ENCODE measurements at places on chromosomes 12 and 14.

GRCh38 chr12:111274777-111275176 is 94.1 kb downstream of the PHETA1 start:
- DNase-seq, result no peak

GRCh38 chr14:94042433-94043091 is 16.4 kb downstream of the OTUB2 start:
- no peak for DNase-seq

GRCh38 chr12:125892276-125892675 is 827.0 kb downstream of the AACS start:
- DNase-seq, result no peak

DNA sequence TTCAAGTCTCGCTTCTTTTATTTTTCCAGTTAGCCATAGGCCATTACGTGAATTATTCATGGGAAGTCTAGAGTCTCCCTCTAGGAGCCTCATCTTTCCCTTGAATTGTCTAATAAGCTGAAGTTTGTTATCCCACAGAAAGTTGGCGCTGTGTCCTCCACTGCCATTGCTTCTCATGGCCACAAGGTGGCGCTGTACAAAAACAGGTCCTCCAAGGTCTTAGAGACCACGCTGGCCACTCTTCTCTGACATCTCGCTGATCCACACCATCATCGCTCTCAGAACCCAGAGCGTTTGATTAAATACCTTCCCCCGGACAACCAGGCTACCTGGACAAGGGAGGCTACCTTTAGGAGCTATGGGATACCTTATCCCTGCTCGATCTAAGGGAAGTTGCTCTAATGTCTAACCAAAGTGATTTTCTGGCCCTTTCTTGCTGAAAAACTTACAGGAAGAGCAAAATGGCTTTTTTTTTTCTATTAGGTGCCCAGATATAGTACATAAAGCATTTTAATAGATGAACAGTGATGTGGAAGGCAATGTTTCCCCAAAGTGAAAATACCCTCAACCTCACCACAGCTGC is 110.0 kb downstream of the CCDC60 start:
- DNase-seq, result peak; percentile 13

- DNase-seq, result no peak
Observed at GRCh38 chr12:25556153-25556552, 3.1 kb upstream of the LMNTD1 start.

DNA sequence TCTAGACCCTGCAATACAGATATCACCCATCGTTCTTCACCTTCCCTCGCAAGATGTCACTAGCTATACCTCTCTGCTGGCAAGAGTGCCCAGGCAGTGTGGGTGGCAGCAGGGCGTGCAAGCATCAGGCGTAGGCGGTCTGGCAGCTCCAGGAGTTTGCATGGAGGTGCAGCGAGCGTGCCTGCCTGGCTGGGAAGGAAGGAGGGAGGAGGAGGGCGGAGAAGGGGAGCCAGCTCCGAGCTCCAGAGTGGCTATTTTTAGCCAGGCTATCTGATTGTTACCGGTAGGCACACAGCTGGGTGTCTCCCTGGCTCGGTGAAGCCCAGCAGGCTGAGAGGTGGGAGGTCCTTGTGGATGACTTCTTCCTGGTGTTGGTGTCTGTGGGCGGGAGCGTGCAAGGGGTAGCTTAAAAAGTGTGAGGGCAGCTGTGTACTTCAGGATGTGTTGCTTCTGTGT is 6.2 kb downstream of the FOXJ2 start:
- DNase-seq, result no peak

- DNase-seq, result no peak
Observed at GRCh38 chr12:125744201-125744600, 679.0 kb downstream of the AACS start.

- DNase-seq, result no peak
Observed at GRCh38 chr14:51701951-51702350, 50.2 kb downstream of the FRMD6 start.

GRCh38 chr14:77186911-77187648 is 5.5 kb downstream of the TMEM63C start:
- DNase-seq, result no peak

- no peak for DNase-seq
Observed at GRCh38 chr14:64688811-64689281, 15.4 kb upstream of the PLEKHG3 start.

DNA sequence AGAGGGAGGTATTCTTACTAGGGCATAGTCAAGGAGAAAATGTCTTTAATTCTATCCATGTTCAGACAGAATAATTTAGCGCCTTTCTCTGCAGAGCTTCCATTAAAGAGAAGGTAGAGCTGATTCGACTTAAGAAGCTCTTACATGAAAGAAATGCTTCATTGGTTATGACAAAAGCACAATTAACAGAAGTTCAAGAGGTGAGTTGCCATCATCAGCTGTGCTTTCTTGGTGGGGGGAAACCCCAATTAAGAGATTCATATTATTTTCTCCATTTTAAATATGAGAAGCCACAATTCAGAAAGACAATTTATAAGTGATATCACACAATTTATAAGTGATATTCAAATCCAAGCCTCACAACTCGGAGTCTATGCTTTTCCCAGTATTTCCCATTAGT is 27.8 kb downstream of the RPGRIP1 start:
- no peak for DNase-seq

- DNase-seq, result no peak
Observed at GRCh38 chr12:12528361-12529270, 34.0 kb downstream of the DUSP16 start.

DNA sequence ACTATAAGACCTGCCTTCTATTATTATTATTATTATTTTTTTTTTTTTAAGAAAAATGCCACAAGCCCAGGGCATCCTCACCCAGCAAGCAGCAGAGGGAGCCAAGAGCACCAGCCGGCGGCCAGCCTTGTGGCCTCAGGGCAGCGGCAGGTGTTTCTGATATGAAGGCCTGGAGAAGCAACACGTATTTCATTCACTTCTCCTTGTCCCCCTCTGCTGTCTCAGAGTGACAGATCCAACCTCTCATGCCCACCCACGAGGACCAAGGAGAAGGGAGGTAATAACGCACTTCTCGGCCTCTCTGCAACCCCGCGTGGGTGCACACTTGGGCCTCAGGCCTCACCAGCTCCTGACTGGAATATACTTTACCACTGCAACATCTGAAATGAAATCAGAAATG is 25.4 kb downstream of the CDC42BPB start:
- DNase-seq, result no peak

- DNase-seq, result no peak
Observed at GRCh38 chr12:96912261-96912660, 5.2 kb downstream of the NEDD1 start.

DNA sequence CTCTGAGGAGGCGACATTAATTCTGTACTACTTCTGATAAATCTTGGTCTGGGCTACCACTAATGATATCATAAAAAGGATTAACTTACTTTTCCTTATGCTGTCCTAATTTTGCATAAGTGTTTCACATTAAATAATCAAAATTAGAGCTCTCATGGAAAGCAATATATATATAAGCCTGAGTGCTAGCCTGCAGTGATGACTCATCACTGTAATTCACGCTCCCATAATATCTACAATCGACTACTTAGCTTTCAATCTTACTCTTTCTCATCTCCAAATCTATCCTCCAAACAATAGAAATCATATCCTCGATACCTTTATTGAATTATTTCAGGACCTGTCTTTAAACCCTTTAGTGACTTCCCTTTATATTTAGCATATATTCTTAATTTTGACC is 701.3 kb downstream of the RERGL start:
- no peak for DNase-seq

GRCh38 chr14:94914191-94914590 is 144.3 kb upstream of the GSC start:
- no peak for DNase-seq

All from stimulated activated CD4-positive, alpha-beta T cell treated with anti-CD3 and anti-CD28 coated beads, Interleukin-1b, Interleukin-23, amount 100 ng/mL, for 4 hours (primary cell).